ENCODE measurements at places on chromosomes 16 and 17. TPM values are rescaled to one million over a fixed set of nuclear protein-coding genes. Genes with fewer than 3 reads are reported as not detected.

SHBG gene
- total RNA-seq: 0.87 TPM

NETO2 gene
- 11.2 TPM for total RNA-seq

SLC5A10 gene
- total RNA-seq: not detected

ATP2C2 gene
- total RNA-seq: 48.9 TPM

RAB11FIP4 gene
- total RNA-seq: 13.5 TPM

ZNF385C gene
- 0.78 TPM for total RNA-seq

TBC1D3 gene
- not detected for total RNA-seq

MAP3K3 gene
- total RNA-seq: 57.5 TPM

CORO6 gene
- total RNA-seq: 7.7 TPM

CMTR2 gene
- total RNA-seq: 21.6 TPM
